ENCODE measurements at places on chromosomes 3 and 15.

DNA sequence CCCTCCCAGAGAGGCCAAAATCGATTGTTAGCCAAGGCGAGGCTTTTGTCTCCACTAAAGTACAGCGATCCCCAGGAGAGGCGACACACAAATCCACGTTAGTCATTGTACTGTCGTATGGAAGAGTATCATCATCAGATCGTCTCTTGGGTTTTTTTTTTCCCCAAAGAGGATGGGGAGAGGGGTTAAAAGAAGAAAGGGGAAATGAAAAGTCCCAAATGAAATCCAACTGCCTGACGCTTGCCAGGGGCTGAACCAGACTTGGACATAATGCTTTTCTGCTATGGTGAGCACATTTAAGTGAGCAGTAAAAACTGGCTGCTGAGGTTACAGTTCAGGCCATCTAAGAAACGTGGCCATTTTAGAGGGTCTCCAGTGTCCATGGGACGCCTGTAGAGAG, 37.9 kb upstream of the CTSH start:
- DNase-seq, result no peak

DNA sequence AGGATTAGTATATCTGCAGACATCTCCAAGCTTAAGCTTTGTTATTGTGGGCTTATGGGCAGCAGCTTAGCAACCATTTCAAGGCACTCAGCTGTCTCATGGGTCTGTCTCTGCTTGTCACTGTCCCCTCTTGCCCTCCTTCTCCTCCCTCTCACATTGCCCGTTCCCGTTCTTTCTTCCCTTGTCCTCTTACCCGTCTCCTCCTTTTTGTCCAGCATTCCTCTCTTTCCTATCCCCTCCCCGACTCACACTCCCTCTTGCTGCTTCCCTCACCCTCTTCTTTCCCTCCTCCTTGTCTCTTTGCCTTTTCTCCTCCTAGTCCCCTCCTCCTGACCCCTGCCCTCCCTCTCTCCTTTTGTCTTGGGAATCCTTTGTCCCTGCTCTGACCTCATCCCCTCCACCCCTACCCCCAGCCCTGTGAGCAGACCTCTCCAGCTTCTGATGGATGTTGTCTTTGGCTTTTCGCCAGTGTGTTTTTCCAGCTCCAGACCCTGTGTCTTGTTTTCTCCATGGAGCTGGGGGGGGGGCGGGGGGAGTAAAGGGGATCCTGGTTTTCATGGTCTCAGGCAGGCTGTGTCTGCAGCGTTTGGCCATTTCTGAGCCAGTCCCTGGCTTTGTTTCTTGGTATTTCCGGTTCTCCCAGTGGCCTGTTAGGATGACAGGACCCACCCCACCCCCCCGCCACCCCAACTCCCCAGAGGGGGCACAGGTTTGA, 47.9 kb upstream of the TRAK1 start:
- no peak for DNase-seq

- DNase-seq, result no peak
Observed at GRCh38 chr3:150170852-150171520, 200.3 kb upstream of the PFN2 start.

DNA sequence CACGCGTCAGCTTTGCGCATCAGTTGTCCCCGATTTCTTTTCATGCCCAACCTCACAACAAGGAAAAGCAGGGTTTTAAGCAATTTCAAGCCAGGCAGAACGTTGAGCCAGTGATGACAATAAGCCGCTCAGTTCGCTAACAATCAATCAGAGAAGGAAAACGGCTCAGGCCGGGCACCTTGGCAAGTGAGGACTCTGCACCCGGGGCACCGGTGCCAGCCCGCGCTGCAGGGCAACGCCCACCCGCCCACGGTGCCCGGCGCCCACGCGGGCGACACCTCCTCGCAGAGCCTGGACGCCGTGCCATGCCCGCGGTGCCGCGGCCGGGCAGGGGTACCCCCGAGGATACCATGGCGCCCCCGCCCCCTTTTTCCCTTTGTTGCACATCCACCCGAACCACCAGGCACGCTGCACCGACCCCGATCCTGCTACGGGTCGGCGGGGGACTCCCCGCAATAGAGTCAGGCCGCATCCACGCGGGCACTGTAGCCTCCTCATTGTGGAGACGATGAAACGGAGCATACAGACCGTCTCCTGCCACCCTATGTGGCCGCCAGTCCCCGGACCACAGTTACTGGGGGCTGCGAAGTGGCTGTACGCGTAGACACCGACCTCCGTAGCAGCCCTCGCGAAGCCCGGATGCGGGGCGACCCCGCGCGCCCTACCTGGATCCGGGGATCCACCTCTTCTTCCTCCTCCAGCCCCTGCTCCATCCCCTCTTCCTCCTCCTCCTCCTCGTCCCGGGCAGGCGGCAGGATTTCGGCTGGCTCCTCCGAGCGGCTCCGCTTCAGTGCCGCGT, 581 bp downstream of the SH3BP5 start:
- DNase-seq, result peak; percentile 57

DNA sequence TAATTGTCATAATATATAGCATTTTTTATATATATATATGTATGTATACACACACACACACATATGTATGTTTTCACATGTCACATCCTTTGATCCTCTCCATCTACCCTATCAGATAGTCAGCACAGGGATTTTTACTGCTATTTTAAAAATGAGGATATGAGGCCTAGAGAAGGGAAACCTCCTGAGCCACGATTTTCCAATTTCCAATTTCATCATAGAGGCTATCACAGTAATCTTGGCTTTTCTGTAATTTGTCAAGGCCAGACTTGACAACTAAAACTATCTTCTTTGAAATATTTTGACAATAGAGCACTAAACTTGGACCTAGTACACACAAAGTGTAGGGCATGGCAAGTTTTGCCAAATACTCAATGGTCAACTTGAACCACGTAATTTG, 42.5 kb downstream of the IL1RAP start:
- DNase-seq, result no peak

GRCh38 chr3:94593526-94594150, 530.8 kb downstream of the NSUN3 start:
- no peak for DNase-seq

DNA sequence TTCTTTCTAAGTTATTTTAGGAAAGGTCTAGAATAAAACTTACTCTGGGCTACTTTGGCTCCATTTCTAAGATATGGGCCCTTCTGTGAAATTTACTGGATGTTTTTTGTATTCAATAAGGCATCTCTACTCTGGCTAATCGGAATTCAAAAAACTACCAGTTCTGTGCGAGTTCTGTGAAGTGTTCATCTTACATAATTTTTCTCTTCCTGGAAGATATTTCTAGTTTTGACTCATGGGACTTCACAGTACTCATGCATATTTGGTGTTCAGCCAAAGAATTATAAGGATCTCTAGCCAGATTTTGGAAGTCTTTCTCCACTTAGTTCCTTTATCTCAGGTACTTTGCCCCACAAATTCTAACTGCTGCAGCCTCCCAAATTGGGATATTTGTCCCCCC, 46.4 kb upstream of the MBNL1 start:
- DNase-seq, result no peak

DNA sequence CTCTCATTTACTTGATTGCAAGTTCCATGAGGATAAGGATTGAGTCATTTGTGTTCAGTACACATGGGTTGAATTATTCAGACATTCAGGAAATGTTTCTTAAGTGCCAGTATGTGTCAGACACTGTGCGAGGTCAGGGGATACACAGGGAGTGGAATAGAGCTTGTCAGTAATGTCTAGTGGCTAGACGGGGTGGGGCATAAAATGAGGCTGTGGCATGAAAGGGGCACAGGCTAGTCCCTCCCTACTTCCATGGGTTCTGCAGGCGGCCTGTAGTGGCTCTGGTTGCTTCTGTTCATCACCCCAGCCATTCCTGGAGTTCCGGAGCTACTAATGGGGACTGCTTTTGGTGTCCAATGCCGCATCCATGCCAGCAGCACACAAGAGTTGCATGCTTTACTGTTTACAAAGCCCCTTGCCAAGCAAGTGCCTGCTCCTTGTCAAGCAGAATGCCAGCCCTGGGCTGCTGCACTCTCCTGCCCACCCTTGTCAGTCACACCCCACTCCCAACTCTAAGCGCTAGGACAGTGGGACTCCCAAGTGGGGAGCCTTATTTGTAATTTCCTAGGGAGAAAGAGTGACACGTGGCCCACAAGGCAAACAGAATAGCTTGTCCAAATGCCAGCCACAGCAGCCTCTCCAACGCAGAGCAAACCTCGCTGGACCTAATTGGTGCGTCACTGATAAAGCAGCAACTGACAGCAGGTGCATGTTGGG, 70.8 kb downstream of the RAB11A start:
- DNase-seq, result no peak

DNA sequence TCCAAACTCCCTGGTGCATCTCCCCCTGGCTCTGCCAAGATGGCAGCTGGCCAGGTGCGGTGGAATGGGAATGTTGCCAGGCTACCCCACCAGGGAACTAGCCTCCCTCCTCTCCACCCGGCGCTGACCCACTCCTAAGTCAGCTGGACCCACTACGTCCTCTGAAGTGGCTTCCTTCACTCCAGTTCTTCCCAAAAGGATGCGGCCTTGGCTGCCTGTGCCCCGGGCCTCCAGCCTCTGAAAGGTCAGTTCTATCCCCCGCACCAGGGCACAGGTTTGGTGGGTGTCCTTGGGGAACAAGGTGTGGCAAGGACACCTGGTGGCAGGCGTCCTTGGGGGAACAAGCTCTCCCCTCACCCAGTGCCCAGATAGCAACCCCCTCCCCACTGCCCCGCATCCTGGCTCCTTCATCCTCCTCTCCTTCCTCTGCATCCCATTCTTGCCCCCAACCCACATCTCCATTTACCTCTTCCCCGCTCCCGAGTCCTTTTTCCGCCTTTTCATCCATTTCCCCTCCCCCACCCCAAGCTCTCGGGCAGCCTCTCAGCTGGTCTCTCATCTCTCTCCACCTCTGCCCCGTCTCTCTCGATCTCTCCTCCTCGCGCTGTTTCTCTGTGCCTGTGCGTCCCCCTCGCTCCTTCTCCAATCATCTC, 54.0 kb downstream of the LHFPL4 start:
- DNase-seq, result no peak

DNA sequence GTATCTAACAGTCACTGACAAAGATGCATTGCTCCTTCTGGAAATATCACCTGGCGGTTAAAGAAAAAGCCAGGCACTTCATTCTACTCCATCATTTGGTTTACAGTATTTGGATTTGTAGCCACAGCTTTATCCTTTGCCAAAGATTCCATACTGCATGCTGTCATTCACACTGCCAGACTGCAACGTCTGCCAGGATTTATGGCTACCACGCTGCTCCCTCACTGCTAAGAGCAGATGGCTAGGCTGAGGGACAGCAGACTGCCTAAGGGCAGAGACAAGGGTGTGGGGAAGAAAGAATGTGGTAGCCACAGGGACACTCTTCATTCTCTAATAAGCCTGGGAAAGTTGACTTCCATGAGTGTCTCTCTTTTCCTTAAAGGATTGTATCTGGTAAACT, 1047.0 kb downstream of the TUSC7 start:
- no peak for DNase-seq

DNA sequence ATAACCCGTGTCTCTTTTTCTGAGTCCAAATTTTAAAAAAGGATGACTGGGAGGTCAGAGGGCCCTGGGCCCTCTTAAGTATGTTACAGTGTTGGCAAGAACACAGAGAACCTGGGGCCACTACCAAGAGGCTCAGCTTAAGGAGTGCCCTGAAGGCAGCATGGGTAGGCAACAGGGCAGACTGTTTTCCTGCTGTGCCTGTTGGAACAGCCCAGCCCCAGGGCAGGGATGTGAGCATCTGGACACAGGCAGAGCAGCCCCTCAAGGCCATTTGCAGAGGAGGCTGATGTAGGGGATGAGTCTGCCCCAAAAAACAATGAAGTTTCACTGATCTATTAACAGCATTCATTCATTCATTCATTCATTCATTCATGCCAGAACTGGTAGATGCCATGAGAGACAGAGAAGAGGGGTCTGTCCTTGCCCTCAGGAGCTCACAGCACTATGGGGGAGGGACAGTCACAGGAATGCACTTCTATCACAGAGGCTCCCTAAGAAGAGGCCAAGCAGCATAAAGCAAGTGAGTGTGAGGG, 2.2 kb upstream of the LTF start:
- no peak for DNase-seq

GRCh38 chr3:130671545-130672312, 74.9 kb downstream of the PIK3R4 start:
- DNase-seq, result no peak

GRCh38 chr3:4996223-4996765, 17.1 kb downstream of the BHLHE40 start:
- no peak for DNase-seq

DNA sequence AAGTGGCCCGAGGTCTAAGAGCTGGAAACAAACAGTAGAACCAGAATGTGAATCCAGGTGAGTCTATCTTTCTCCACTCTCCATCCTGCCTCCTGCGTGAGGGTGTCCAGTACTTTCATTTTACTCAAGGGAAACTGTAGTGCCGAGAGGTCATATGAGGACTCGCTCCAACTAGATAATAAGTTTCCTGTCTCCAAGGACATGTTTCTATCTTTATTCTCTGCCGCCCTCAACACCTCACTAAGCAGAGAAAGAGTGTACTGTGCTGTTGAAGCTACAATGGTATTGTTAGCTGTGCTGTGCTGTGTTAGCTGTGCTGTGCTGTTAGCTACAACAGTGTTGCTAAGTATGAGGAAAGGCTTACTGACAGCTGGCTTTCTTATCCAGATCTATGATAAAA, 137.9 kb upstream of the COL8A1 start:
- DNase-seq, result no peak

DNA sequence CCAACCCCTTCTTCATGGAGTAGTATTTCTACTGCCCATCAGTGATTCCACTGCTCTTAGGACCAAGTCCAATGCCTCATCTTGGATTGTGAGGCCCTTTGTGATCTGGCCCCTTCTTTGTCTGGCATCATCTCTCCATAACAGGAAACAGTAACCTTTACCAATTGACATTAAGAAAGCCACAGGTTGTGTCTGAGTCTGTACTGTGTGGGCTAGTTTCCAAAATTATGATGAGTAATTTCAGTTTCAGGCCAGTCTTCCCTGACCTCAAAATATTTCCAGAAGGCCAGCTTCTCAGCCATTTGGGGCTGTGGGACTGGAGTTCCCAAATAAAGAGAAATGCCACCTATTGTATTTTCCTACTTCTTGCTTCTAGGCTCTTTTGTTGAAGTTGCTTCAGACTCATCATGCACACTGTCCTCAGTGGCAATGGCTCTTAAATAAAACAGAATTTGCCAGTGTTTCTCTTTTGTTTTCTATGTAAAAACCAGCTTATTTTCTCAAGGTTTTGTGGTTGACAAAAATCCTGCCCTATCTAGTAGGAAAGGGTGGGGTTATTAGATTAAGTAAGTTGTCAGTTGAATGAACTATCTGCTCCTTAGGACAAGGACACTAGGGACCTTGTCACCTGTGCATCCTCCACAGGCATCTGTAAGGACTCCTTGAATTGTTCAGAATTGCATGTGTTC, 47.0 kb upstream of the ACKR4 start:
- no peak for DNase-seq

Measured in CD4-positive, alpha-beta memory T cell (primary cell).